ENCODE measurements at places on chromosomes 4 and X.

- no peak for DNase-seq
Measured at GRCh38 chrX:137081239-137081638, 47.4 kb upstream of the GPR101 start.

- DNase-seq = no peak
Measured at GRCh38 chrX:72097098-72097497, 34.6 kb downstream of the RTL5 start.

DNA sequence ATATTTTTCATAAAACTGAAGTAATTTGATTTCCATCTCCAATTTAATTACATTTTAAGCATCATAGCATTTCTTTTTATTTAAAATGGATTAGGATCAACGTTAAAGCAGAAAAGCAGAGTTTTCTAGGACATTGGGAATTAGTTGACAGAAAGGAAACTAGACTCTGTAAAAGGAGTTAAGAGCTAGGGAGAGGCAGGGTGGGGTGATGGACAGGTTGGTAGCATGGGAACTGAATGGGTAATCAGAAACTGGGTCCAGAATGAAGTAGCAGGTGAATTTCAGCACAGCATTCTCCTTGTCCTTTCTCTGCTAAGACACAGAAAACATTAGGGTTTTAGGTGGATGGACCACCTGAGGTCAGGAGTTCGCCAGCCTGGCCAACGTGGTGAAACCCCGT, 97.6 kb downstream of the ANAPC4 start:
- no peak for DNase-seq

DNA sequence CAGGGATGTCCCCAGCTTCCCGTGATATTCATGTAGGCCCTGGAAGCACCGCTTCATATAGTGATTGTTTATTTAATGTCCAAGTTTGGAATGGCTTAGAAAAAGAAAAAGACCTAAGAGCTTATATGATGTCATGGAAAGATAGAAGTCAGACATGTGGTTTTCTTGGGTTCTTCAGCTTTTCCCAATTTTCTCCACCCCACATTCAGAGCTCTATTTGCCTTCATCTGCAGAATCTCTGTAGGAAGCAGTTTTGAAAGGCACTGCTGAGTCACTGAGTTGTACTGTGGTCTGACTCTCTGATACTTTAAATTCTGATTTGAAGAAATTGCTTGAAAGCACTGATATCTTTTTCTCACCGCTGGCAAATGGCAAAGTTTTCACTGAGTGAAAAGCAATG, 120.6 kb upstream of the EDNRA start:
- no peak for DNase-seq

DNA sequence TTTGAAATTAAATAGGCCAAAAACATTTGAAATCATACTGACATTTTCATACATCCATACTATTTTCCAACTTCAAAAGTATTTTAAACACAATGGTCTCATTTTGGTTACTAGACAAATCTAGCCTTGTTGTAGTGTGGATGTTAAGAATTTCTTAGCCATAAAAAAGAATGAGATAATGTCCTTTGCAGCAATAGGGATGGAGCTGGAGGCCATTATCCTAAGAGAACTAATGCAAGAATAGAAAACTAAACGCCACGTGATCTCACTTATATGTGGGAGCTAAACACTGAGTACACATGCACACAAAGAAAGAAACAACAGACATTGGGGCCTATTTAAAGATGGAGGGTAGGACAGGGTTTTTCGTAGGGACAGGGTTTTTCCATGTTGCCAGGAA, 153.8 kb downstream of the CCSER1 start:
- no peak for DNase-seq

DNA sequence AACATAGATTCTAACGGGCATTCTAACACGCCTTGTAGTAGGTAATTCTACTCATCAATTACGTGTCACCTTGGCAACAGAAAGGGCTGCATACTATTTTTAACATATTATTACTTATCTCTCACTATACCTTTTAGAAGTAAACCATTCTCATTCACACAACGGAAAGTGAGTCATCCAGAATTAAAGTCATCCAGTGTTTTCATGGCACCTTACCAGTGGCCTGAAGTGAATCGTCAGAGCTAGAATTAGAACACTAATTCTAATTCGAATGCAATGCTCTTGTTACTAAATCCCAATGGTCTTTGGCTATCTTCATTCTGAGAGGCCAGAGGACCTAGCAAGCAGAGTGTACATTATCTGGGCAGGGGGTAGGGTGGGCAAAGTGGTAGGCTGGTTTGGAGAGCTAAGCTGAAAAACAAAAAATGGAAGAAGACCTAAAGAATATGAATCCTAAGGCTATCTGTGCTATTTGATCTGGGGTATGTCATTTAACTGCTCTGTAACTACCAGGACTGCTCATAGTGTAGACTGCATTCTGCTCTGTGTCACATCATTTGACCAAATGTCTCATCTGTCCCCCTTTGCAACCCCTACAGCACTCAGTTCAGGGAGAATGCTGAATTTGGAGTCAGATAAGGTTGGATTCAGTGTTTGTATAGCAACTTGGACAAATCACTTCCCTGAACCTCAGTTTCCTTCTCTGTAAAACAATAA, 96.5 kb downstream of the HDAC8 start:
- peak; percentile 12 for DNase-seq

- DNase-seq = no peak
Measured at GRCh38 chr4:33649471-33649870, 2594.8 kb downstream of the ARAP2 start.

DNA sequence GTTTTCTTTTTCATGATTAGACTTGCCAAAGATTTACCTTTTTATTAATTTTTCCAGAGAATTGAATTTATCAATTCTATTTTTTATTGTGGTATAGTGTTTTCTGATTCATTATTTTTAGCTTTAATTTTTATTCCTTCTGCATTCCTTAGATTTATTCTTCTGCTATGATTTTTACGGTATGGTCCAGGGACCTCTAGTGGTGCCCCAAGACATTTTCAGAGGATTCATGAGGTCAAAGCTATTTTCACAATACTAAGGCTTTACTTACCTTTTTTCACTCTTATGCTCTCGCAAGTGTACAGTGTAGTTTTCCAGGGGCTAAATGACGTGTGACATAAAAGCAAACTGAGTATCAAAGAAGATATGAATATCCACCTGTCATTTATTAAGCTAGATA, 8.0 kb downstream of the RADX start:
- peak; percentile 57 for DNase-seq

DNA sequence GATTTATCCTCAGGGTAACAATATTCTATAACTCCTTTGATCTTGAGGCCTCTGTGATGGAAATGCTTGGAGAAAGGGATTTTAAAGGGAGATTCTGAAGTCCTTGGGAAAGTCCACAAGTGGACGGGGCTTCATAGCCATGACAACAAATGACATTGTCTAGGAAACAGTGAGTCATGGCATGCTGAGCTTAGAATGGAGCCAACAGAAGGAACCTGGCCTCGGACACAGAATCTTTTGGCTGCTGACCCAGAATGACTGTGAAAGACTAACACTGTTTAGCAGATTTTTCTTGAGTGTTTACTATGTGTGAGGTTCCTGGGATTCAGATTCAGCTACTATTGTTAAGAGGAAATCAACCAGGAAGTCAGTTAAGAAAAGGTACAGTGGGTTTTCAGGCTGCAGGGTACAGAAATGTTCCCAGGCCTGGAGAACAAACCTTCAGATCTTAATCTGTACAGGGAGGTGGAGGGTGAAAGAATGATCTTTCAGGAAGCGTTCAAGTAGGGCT, 18.1 kb upstream of the CXCL2 start:
- DNase-seq = peak; percentile 60

- no peak for DNase-seq
Measured at GRCh38 chr4:150006197-150006596, 72.0 kb upstream of the DCLK2 start.

DNA sequence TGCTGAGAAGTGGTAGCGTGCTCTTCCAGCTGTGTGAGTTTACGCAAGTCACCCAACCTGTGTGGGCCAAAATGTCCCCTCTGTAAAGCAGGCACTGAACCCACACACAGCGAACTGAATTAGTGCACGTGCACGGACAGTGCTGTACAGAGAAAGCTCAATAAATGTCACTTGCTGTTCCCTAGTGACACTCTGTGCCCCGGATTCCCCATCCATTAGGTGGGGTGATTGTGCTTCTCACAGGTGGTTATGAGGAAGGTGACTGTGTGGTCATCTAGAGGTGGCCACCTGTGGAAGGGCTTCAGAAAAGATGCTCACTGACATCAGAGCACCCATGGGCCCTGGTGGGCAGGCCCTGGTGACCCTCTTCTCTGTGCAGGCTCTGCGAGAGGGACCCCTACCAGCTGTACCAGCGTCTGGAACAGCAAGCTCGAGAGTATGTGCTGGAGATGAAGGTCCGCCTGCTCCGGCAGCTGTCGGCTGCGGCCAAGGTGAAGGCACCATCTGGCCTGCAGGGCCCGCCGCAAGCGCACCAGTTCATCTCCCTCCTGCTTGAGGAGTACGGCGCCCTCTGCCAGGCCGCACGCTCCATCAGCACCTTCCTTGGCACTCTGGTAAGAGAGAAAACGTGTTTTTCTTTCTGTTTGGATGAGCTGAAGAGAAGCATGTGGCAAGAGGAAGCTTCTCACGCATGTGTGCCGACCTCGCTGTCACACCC, 94.3 kb downstream of the FAM193A start:
- DNase-seq = no peak

- no peak for DNase-seq
Measured at GRCh38 chrX:33416273-33416805, 205.0 kb upstream of the DMD start.

- no peak for DNase-seq
Measured at GRCh38 chrX:101009090-101009489, 39.6 kb downstream of the ARL13A start.

DNA sequence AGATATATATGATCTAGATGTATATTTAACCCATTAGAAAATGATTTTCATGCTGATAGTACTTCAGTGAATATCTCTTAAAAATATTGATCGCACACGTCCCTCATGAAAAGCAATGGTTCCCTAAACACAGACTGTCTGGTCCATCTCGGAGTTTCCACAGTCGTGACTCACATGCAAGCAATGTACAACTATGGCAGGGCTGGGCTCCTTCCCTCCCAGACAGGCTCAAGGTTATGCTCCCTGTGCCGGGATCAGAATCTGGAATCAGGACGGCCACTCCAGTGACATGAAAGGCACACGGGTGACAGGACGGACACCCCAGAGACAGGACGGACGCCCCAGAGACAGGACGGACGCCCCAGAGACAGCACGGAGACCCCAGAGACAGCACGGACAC, 40.2 kb upstream of the PPP2R3B start:
- no peak for DNase-seq

- no peak for DNase-seq
Measured at GRCh38 chr4:141465171-141465570, 171.2 kb upstream of the IL15 start.
